ENCODE measurements at places on chromosomes 13 and 19.

GRCh38 chr13:49620170-49620621, 8.1 kb upstream of the ARL11 start:
- DNase-seq: no peak

DNA sequence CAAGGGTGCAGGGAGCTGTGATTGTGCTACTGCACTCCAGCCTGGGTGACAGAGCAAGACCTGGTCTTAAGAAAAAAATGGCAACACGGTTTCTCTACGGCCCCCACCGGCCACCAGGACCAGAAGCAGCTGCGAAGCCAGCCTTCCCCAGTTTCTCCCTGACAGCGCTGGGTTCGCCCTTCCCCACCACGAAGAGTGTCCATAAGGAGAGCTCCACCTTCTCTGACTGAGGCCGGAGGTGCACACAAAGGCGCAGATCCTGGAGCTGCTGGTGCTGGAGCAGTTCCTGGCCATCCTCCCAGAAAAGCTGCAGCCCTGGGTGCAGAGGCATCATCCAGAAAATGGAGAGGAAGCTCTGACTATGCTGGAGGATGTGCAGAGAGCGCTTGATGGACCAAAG, 52.2 kb upstream of the ZNF599 start:
- DNase-seq: no peak

- no peak for DNase-seq
Measured at GRCh38 chr19:48986211-48986610, 6.9 kb downstream of the GYS1 start.

DNA sequence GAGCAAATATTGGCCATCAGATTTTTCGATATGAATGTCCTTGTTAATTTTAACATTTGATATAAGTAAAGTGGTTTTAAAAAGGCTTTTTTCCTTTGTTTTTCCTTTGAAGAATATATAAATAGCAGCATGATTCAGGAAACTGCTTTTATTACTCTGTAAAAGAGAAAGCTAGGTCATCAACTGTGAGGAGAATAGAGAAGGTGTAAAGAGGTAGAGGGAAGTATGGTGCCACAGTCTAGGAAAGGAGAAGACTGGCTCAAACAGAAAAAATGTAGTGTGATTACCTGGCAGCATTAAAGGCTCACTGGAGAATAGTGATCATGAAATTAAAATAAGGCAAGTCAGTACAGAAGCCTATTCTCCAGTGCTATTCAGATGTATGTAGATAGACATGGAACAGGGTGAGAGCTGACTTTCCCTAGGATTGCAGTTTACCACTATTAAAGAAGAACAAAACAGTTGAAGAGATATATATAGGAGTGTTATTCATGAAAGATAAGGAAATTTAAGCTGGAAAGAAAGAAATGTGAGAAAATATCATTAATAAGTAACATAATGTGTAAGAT, 1115.9 kb upstream of the PCDH9 start:
- no peak for DNase-seq

GRCh38 chr19:2575734-2576481, 100.0 kb downstream of the GADD45B start:
- DNase-seq: no peak

- DNase-seq: no peak
Measured at GRCh38 chr19:38781058-38781457, 7.7 kb upstream of the LGALS7 start.

GRCh38 chr13:45331123-45331619, 9.8 kb downstream of the TPT1 start:
- DNase-seq: no peak

DNA sequence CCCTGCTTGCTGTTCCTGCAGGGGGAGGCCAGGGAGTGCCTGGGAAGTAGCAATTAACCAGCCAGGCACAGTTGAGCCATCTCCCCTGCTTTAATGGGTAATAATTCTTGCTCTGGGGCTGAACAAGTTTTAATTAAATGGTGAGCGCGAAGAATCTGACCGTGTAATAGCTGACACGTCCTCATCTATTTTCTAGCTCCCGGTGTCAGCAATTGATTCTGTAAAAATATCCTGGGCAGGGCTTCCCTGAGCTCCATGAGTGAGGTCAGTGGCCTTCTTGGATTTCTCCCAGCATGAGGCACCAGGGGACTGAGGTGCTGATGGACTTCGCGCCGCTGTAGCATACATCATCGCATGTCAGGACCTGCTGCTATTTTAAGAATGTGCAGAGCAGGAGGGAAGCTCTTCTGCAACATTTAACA, 26.9 kb downstream of the SIPA1L3 start:
- no peak for DNase-seq

DNA sequence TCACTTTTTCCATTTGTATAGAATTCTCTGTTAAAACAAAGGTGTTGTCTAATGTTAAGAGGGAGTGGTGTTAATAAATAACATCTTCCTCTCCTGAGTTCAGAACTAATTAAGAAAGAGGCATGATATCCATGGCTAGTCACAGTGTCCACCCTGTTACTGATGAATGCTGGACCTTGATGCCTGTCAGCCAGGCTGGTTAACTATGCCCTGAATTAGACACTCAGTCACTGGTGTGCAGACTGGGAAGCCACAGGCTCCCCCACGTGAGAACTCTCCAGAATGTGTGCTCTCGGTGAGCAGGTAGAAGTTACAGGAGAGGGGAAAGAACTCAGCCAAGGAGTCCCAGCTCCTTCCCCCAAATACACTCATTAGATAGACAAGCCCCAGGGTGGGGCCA, 56.1 kb upstream of the RNF113B start:
- no peak for DNase-seq

- no peak for DNase-seq
Measured at GRCh38 chr13:106276876-106277275, 258.6 kb downstream of the EFNB2 start.

Data from cerebellar nuclear complex (tissue), 1 donor.